ENCODE measurements at places on chromosomes 3 and 15.

- DNase-seq = no peak
These were observed 31.5 kb downstream of the SLC41A3 start for GRCh38 chr3:126052196-126053058.

DNA sequence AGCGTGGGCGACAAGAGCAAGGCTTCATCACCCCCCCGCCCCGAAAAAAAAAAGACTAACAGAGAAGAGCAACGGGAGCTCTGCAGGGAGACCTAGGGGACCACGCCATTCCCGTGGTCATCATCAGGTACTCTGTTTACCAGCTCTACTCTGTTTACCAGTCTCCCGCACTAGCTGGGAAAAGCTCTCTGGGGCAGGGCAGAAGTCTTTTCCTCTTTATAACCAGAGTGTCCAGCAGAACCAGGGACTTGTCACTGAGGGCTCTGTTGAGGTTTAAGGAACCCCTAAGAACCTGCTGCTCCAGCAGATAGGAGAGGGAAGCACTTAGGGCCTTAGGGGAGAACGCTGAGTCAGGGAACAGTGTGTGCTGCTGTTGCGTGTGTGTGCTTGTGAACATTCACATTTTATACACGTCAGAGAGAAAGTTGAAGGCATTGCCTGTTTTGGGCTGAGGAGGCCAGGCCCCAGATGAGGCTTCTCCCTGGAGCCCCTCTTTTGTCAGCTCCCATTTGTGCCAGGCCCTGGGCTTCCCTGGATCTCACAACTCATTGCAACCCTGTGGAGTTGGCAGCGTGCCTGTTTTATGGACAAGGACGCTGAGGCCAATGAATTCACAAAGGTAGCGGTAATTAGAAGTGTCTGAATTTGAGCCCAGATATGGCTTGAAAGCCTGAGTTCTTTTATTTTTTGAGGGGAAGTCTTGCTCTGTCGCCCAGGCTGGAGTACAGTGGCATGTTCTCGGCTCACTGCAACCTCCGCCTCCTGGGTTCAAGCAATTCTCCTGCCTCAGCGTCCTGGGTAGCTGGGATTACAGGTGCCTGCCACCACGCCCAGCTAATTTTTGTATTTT is 24.2 kb upstream of the ERICH6 start:
- DNase-seq = no peak

DNA sequence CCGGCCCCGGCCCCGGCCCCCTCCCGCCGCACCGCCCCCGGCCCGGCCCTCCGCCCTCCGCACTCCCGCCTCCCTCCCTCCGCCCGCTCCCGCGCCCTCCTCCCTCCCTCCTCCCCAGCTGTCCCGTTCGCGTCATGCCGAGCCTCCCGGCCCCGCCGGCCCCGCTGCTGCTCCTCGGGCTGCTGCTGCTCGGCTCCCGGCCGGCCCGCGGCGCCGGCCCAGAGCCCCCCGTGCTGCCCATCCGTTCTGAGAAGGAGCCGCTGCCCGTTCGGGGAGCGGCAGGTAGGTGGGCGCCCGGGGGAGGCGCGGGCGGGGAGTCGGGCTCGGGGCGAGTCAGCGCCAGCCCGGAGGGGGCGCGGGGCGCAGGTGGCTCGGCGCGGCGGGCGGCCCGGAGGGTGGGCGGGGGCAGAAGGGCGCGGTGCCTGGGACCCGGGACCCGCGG is 352 bp downstream of the CHRD start:
- DNase-seq = no peak

DNA sequence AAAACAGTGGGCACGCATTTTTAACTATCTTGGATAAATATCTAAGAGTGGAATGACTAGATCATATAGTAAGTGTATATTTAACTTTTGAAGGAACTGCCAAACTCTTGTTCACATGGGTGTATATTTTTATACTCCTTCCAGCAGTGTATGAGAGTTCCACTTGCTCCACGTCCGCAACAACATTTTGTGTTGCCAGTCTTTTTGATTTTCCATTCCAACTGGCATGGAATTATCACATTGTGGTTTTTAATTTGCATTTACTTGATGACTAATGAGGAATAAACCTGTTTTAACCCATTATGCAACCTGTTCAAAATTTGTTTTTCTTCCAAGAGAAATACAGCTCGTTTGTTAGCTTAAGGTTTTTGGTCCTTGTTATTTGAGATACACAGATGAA is 51.6 kb downstream of the ZNF621 start:
- no peak for DNase-seq

DNA sequence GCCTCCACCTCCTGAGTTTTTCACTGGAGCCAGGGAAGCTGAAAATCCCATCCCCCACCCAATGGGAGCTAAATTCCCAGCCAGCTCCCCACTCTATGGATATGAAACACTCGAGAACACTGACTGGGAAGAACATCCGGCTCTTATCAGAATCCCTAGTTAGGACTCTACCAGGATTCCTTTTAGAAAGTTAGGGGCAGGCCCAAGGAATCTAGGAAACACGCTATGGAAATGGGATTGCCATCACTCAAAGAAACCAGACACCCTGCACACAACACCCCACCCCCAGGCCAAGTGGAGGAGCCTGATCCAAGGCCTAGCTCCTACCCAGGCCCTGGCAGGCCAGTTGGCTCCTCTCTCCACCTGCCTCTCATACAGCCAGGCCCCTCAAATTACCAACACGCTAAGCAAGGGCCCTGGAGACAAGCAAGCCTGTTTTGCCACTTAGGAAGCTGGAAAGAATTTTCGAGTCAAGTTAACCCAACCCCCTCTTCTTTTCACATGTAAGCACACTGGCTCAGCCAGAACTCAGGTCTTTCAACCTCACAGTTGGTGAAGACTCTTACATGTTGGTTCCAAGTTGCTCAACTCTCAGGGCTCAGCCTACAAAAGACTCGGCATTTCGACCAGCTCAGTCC is 75.5 kb downstream of the RBPMS2 start:
- DNase-seq = no peak

- DNase-seq = no peak
These were observed 39.2 kb upstream of the EPHB1 start for GRCh38 chr3:134755821-134756220.

DNA sequence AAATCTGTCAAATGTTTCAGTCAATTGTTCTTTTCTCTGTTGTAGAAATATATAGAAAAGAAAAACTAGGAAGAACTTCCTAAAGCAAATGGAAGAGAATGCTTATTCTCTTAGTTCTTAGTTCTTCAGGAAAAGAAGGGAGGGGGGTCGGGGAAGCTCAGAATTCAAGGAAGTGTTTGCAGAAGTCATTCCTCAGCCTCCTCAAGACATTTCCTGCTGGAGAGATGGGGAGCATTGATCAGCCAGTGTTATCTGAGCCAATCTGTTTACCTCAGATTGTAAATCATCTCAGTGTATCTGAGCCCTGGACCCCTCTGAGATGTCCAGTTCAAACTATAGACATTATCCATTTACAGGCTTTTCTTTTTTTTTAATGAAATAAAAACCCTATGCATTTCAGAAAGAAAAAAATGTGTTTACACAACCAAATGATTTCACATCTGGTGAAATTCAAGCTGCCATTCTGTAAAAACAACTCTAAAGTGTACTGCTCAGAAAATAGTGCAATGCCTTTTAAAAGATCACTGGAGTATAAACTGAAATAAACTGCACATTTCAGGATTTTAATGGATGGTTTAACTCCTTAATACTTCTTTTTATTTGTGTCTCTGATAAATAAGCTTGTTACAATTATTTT is 460.7 kb downstream of the ROBO1 start:
- DNase-seq = no peak

DNA sequence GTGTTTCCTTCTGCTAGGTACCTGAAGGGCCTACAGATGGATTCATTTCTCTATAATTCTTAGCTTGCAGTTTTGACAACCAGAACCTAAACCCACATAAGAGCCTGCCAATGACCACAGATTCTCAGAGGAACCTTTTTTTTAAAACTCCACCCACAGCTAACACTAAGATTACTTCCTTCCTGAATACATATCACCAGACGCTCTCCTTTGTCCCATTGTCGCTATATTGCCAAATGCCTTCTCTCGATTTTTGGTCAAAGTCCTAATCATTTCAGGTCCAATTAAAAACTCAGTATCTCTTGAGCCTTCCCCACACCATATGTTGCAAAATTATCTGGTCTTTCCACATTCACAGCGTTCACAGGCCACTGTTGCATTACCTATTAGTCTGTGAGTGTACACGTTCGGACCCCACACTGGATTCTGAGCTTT is 12.4 kb downstream of the ZNF710 start:
- no peak for DNase-seq

- no peak for DNase-seq
These were observed 17.5 kb downstream of the COPS2 start for GRCh38 chr15:49137861-49138260.

DNA sequence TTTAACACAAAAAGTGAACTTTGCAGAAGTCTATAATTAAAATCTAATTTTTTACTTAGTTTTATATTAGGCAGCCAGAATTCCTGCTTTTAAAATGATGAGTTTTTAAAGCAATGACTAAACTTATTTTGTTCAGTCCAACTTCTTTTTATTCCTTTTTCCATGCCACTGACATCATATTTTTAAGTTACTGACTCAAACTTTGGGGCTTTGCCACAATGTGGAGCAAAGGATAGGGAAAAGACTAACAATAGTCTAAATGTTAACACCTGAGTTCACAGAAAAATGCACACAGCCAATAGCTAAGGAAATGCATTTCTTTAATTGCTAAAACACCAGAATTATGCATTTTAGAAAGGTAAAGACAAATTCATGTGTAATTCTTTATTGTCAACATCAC is 647.6 kb upstream of the DPPA4 start:
- no peak for DNase-seq

DNA sequence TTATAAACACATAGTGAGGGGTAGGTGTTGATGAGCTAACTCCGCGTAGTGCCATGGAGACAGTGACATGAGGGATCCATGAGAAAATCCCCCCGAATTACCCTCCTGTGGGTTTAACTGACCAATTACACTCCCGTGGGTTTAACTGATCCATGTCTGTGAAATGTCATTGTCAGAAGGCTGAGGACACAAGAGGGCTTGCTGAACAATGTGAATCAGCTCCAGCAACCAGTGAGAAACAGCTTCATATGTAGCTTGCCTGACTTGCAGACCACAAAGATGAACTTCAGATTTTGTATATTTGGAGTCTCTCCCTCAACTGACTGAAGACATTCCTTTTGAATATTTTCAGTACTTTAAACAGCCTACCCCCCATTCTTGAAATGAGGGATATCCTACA is 144.9 kb downstream of the FBN1 start:
- no peak for DNase-seq

DNA sequence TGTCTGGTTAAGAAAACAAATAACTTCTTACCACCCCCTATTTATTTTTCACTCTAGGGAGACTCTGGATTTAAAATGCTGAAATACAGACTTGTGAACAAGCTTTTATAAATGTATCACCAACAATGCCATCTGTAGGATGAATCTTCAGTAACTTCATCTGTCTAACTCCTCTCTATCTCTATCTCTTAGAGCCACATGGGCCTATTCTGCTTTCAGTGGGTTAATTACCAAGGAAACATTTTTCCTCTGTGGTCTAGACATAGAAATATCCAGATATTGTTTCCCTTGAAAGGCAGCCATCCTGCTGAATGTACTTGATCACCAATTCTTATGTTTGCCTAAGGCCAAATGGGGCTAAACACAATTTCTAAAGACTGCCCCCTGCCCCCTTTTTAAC is 167.6 kb upstream of the COL8A1 start:
- no peak for DNase-seq
